ENCODE measurements at places on chromosomes 2 and 18.
A peak's percentile ranks its signal among the peaks of the same experiment; 100 is the strongest.

DNA sequence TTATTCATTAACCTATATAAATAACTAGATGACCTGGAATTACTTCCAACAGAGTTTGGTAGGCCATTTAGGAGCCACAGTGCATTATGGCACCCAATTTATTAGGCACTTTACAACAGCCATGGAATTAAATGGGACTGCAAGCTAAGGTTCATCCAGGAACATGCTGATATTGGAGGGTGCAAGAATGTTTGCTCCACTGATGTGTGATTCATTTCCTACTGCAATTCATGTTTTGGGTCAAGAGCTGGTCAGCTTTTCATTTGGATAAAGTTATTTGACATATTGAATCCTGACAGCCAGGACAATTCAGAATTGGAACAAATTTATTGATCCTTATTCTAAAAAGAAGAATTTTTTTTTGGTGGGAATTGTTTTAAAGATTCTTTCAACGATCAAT, 11.8 kb upstream of the LYPD1 start:
- DNase-seq, result no peak

DNA sequence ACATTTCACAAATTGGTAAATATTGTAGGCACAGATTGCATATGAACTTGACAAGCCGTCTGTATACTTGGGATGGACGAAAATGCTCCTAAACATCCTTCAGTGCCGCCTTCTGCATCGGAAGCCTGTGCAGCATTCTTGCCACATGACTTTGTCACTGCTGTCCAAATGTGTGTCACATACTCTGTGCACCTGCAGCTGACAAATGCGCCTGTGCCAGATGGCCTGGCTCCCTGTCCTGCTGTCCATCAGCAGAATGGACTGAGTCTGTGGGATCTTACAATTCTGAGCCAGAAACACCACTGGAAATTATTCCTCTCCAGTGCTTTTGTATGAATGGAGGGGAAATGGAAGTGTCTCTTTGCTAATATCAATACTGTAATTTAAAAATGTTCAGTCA, 89.9 kb downstream of the DCDC2C start:
- no peak for DNase-seq

DNA sequence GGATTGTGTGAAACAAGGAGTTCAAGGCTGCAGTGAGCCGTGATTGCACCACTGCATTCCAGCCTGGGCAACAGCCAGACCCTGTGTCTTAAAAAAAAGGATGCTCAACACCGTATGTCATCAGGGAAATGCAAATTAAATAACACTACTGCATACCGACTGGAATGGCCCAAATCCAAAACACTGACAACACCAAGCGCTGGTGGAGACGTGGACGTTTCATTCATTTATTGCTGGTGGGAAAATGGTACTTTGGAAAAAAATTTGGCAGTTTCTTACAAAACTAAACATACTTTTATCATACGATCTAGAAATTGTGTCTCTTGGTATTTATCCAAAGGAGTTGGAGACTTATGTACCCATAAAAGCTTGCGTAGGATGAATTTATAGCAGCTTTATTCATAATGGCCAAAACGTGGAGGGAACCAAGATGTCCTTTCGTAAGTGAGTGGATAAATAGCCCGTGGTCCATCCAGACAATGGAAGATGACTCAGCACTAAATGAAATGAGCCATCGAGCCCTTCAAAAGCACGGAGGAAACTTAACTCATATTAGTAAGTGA, 24.2 kb downstream of the NEU4 start:
- DNase-seq, result no peak

GRCh38 chr2:149064856-149065630, 26.5 kb downstream of the LYPD6B start:
- DNase-seq, result no peak

- peak; percentile 85 for DNase-seq
Observed at GRCh38 chr18:24271381-24272228, 126.0 kb downstream of the OSBPL1A start.

- DNase-seq, result no peak
Observed at GRCh38 chr2:116979916-116980764, 834.4 kb upstream of the DDX18 start.

- DNase-seq, result no peak
Observed at GRCh38 chr2:64942693-64943092, 46.5 kb upstream of the SLC1A4 start.

DNA sequence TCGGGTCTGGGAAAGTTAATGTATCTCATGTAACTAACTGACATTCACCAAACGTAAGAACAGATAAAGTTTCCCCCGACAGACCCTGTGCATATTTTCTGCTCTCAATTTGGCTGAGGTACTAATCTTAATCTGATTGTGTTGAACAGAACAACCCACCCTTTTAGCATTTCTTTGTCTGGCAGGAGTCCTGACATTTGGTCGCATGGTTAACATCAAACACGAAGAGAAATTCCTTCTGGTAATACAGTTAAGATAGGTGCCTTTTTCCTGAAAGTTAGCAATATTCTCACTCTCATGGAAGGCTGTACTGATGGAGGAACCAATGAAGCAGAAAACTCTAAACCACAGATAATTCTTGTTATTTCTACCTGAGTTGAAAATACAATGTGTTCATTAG, 520.8 kb downstream of the PARD3B start:
- DNase-seq, result no peak

GRCh38 chr2:118190474-118190873, 102.2 kb downstream of the INSIG2 start:
- DNase-seq, result no peak

DNA sequence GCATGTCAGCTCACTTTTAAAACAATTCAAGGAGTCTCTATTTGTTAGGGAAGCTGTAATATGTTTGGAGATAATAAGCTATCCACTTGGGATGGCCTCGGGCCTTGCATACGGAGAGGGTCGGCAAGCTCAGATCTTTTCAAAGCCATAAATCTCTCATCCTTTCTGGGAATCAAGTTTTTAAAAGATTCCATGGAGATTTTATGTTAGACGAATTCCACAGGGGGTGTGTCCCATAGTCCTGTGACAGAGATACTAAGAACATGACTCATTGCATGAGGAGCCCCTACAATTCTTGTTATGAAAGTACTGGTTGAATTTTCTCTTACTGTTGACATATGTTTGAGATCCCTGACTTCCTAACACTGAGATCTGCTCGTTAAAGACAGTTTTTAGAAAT, 108.7 kb downstream of the FEZ2 start:
- peak; percentile 57 for DNase-seq

- no peak for DNase-seq
Observed at GRCh38 chr2:31762085-31762484, 181.3 kb upstream of the SRD5A2 start.

- no peak for DNase-seq
Observed at GRCh38 chr2:100038011-100038410, 104.4 kb downstream of the AFF3 start.

GRCh38 chr18:51998711-51999110, 341.3 kb upstream of the DCC start:
- no peak for DNase-seq

DNA sequence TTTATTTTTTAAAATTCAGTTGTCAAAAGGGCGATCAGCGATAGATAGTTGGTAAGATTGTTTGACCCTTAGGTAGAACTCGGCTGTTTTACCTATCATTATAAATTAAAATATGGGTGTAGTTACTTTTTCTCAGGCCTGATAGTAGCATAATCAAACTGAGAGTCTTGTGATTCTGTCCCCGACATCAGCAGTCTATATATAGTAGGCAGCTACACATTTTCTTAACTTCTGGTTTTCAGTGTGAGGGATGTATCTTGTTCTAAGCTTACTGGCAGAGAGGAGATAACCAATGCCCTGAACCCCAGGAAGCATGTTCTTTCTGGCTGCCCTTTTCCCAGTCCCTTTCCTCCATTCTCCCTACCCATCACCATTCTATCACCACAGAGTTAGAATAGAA, 56.6 kb downstream of the XRCC5 start:
- no peak for DNase-seq

GRCh38 chr2:25673300-25674076, at the start of gene DTNB:
Gene DTNB (minus strand): TSS chr2:25673577. CDS start chr2:25652660, 20,917 bp downstream.
- DNase-seq, result peak; percentile 88
